ENCODE measurements at places on chromosomes 2 and 18.

DNA sequence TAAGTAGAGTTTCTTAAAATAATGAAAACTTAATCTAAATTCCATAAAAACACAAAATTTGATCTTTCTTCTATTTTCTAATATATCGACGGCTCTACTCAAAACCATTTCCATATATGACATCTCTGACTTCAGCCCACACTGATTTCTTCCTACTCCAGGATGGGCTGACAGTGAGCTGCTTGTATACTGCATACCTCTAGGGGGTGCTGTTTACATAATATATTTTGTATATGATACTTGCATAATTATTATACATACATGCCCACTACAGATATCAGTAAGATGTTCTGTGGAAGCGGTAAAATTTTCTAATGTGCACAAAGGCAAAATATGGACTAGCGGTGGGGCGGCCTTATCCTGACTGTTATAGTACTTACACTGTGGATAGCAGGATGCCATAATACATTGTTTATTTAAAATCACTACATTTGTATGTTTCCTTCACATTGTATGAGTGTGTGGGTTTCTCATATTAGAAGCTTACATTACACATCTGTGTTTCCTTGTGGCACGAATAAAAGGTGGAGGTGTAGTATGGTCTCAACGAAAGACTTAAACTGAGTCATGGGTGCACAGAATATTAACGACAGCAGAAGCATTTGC, 66.1 kb upstream of the NXPH2 start:
- peak; percentile 23 for DNase-seq

- DNase-seq = no peak
Measured at GRCh38 chr18:13309748-13310670, 91.4 kb downstream of the LDLRAD4 start.

- no peak for DNase-seq
Measured at GRCh38 chr2:102755284-102755683, 6.5 kb upstream of the TMEM182 start.

- peak; percentile 69 for DNase-seq
Measured at GRCh38 chr2:76953733-76954347, 568.3 kb downstream of the LRRTM4 start.

DNA sequence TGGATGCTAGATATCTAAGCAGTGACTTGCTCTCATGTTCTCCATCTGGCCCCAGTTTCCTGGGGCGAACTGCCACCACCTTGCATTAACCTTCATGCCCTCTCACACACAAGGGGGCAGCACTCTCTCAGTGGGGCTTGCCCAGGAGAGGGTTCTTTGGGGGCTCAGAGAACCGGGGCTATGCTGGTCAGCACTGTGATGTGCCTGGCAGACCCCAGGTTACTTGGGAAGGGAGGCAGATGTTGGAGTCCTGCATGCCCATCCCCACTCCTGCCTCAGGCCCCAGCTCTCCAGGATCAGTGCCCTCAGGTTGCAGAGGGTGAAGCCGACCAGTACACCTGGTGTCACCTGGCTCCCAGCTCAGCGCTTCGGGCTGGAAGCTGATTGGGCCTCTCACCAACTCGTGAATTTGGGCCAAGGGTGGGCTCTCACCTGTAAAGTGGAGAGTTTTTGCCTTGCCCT, 396.2 kb upstream of the HS6ST1 start:
- DNase-seq = no peak

DNA sequence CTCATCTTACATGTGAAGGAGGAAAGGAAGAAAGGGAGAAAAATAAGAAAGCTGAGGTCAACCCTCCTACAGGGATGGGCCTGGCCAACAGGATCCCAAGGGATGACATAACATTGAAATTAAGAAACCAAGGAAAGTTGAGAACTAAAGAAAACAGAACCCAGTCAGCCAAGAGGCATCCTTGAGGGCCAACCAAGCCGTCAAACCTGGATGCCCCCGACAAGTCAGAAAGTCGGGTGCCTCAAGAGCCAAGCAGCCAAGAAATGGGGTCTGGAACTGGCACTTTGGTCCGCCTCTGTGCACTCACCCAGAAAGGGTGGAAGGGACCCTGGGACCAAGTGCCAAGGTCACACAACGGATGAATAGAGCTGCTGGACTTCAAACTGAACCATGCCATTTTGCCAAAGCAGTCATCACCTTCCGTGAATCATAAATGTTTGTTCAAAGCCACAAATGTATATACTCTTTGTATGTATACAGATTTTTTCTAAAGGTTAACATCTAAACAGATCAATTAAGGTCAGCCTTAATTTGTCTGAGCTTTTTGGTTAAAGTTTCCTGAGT, 27.0 kb upstream of the PTPN4 start:
- no peak for DNase-seq

- peak; percentile 83 for DNase-seq
Measured at GRCh38 chr2:54665436-54665856, 58.0 kb upstream of the EML6 start.

DNA sequence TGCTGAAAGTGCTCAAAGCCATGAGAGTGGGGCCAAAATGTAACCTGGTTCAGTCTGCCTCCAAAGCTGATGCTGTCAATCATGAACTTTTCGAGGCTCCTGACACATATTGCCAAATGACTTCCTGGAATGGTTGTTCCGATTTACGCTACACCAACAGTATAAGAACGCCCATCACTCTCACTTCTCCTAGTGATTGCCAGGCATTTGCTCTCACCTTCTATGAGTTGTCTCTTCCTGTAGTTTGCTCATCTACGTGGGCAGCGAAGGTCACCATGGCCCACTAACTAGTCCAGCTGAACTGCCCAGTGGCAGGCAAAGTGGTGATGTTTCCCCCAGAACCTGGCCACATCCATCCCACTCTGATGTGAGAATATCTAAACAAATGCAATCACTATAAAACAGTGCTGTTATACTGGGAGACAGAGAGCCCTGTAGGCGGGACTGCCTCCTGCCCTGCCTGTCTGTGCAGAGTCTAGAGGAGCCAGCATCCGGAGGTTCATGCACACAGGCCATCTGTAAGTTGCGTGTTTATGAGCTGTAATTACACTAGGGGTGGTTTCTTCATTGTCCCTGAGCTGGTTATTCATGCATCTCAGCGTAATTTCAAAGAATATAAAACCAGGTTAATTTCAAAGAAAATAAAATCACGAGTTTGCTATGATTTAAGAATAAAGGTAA, 8.8 kb upstream of the CABLES1 start:
- DNase-seq = no peak

DNA sequence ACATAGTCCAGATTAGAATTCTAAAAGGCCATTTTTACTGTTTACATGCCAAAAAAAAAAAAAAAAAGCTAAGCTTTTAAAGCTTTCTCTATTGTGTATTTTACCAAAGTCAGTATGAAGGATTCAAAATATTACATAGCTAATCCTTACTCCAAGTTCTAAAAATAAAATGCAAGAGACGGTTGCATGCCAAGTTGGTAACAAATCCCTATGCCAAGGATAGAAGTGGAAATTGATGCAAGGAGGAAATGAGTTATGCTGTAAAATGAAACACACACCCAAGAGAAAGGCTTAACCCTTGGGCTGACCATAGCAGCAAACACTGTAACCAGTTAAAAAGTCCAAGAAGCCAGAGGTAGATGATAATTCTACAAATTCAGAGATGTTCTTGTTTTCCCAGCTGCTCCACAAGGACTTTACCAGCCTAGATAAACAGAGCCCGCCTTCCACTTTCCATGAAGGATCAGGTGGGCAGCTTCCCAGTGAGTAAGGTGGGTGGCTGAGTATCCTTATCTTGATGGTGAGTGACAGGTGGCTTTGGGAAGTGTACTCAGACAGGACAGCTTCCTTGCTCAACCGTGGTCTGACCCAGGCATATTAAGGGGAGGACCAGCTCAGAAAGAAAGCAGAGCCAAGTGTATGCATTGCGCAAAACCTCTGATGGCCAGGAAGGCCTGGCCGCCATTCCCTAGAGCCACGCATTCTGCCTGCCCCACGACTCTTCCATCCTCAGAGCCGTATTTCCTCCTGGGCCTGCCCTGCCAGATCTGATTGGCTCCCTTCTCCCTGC, 34.4 kb downstream of the ATP8B1 start:
- DNase-seq = no peak

GRCh38 chr2:211248841-211249240, 692.4 kb downstream of the CPS1 start:
- no peak for DNase-seq

DNA sequence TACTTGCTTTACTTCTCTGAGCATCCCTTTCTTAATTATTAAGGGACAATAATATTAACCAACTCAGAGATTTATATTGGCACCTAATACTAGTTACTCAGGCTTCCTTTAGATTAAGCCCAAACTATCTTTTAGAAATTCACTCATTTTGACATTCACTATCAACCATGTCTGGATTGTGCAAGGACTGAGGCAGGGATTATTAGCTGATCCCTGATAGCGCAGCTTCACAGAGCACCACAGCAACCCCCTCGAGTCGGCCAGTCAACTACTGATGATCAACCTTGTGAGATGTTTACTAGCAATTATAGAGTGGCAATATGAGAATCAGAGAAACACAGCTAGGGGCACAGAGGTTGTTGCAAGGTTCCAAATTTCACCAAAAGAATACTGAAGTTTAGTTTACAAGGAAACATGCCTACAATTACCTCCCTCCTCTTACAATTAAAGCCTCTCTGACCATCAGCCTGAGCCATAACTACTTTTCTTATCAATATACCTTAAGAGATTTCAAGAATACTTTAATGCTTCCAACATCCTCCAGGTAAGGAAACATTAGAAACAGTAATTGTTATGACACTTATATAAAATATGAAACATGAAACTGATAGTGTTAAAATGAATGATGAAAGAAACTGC, 191.6 kb downstream of the TCF4 start:
- DNase-seq = peak; percentile 66

- DNase-seq = no peak
Measured at GRCh38 chr2:82730811-82731210, 1728.3 kb downstream of the SUCLG1 start.

- DNase-seq = no peak
Measured at GRCh38 chr2:85851253-85852151, 37.3 kb downstream of the ST3GAL5 start.

DNA sequence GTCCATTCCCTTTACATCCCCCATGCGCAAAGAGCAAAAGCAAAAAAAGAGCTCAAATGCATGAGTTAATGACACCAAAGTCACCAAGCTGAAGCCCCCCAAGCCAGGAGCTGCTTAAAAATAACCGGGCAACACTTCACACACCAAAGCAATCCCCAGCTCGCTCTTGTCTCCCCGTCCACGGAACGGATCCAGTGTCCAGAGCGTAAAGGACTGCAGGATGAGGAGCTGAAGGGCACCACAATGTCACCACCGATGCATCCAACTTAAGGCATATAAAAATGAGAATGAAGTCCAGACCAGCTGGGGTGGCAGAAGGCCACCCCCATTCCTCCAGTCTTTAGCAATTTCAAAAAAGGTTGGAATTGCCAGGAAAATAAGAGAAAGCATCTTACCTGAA, 8.7 kb downstream of the SMAD7 start:
- no peak for DNase-seq

DNA sequence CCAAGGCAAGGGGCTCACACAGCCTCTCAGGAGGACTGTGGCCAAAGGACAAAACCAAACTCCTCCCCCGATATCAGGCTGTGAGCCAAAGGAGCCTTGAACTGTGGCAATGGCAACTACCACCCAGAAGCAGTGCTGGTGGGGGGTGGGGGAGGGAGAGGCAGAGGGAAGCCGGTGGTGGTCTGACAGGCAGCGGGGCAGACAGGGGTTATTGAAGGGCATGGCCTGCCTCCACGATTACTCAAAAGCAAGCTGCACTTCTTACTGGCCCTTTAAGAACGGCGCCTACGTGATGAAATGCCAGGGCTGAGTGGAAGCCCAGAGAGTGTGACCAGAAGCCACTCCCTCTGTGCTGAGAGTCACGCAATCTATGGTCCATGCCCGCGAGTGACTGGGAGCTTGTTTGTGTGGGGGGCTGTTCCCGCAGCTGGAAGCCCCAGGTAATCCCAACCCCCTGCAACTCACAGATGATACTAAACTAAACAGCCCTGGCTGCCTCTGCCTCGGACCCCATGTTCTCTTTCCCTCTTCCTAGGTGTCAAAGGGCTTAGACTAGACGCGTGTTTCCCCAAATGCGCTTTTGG, 128.2 kb upstream of the CXCR4 start:
- DNase-seq = peak; percentile 18

- no peak for DNase-seq
Measured at GRCh38 chr2:233047206-233047605, 12.9 kb upstream of the INPP5D start.
